ENCODE measurements at places on chromosomes 16 and 17.

DNA sequence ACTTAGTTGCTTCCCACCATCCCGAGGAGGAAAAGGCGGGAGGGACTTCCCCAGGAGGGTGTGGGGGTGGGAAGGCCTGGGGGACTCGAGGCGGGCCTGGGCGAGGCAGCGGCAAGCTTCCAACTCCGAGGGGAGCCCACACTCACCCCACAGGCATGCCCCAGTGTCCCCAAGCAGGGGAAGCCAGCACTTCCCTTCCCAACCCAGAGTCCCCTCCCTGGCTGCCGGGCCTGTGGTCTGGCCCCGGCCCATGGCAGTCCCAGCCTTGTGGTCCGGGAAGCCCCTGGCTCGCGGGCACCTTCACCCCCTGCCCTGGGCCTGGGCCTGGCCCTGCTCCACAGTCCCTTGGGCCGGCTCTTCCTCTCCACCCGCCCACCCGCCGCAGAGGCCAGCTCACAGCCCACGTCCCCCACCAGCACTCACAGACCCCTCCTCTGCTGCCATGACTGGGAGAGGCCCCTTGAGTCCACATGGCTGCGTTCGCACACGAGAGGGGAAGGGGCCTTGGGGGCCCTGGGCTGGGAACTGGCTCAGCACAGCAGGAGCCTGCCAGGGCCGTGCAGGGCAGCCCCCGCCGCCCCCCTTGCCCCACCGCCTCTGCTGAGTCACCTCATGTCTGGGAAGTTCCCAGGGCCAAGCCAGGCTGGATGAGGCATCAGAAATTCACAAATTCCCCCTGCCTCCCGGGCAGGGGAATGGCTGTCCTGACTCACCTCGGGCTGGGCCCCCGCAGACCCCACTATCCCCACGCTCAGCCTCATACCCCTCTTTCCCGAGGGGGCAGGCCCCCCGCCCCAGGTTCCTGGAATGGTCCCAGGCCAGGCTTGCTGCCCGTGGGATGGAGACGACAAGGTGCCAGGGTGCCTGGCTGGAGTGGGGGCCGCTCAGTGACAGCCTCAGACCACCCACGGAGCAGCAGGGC, 27.8 kb downstream of the BAHCC1 start:
- DNase-seq, result no peak

DNA sequence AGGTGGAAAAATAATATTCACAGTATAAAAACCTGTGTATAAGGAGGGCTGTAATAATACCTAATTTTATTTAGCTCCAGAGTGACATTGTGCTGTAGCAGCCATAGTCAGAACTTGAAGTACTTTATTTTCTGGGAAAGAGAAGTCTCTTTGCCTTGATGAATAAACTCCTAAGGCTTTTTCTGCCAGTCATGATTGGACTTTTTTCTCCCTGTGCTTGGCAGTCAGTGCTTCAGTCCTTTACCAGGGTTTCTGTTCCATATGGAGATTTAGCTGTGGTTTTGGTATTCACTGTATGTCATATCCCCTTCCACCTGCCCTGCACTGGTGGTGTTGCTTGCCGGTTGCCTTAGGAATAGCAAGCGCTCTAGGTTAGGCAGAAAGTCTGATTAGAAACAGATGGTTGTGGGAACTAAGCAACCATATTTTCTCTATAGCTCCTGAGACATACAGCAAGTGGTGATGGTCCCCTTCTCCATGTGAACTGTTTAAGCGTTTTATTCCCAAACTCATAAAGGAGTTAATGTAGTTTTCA, 24.7 kb downstream of the DDX42 start:
- no peak for DNase-seq

DNA sequence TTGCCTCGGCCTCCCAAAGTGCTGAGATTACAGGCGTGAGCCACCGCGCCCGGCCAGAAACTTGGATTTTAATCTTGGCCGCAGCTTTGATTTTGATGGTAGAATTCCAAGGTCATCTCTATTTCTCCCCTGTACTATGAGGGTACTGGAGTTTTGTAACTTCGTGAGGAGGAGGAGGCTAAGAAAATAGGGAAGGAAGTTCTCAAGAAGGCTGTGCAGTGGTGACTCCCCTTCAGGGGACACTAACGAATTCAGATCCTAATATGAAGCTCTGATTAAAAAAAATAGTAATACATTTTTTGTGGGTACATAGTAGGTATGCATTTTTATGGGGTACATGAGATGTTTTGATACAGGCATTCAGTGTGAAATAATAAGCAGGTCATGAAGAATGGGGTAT, 55.9 kb downstream of the LDHD start:
- DNase-seq, result no peak

GRCh38 chr17:76005263-76006149, 4.9 kb downstream of the CDK3 start:
- DNase-seq, result peak; percentile 81

GRCh38 chr17:13755851-13756250, 154.1 kb upstream of the HS3ST3A1 start:
- no peak for DNase-seq

DNA sequence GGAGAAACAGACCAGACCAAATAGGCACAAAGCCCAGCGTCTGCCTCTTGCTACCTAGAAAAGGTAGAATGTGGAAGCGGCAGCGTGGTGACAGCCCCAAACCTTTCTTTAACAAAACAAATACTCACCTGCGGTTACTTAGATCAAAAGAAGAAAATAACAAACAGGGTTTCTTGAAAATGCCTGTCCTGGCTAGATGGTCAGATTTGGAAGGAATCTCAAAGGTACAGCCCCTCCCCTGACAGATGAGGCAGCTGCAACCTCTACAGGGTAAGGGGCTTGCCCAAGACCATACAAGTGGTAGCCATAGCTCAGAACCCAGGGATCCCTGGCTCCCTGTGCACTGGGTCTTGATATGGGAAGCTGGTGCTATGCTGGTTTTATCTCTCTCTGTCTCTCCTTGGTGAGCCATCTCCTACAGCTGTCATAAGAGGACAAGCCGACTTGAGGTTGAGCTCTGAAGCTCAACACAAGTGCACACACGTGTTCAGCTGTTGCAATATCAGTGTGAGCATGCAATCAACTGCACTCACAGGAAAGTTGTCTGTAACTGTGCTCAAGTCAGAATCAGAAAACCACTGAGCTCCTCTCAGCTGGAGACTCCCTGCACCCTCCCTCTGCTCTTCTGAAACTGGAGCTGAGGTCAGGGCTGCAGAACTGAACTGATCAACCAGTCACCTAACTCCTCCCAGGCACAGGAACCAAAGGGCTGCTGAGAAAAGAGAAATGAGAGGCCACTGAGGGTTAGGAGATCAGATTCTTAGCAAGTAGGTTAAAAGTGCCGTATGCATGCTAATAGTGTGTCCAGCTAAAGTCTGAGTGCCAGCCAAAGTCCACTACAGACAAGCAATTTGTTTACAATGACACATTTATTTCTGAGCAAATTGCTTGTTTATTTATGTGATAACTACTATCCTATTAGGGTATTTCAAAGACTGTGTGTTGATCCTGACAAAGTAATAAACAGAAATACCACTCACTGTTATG, 6.1 kb upstream of the RNF157 start:
- no peak for DNase-seq

GRCh38 chr17:66805567-66805966, 29.4 kb upstream of the CACNG5 start:
- no peak for DNase-seq

GRCh38 chr17:76384222-76384986, at the start of gene SPHK1:
TSS of gene SPHK1 (plus strand) at chr17:76384609. CDS start at chr17:76385645, 1,036 bp downstream.
- DNase-seq, result peak; percentile 82

DNA sequence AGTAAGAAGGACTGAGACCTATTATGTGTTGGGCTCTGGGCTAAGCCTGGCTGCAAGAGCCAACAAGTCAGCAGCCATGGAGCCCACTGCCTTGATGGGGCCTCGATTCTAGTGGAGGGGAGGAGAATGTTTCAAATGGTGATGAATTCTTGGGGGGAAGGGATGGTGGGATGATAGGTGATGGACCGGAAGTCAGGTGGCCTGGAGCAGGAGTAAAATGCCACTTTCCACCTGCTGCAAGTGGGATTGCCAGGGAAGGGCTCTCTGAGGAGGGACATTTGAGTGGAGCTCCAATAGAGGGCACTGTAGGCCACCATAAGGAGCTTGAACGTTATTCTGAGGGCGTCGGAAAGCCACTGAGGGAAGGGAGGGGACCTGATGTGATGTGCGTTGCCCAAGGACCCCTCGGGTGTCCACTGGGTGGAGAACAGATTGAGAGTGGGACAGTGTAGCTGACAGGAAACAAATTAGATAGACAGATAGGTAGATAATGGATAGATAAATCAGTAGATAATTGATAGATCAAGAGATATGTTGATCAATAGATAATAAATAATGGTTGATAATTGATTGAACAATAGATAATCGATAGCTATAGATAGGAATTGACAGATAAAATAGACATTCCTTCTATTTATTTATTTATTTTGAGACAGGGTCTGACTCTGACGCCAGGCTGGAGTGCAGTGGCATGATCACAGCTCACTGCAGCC, 18.2 kb upstream of the NXPH3 start:
- DNase-seq, result no peak

- no peak for DNase-seq
These were observed 4.2 kb downstream of the MYH13 start for GRCh38 chr17:10368561-10368960.

GRCh38 chr17:56497132-56497531, 96.4 kb upstream of the NOG start:
- DNase-seq, result no peak

DNA sequence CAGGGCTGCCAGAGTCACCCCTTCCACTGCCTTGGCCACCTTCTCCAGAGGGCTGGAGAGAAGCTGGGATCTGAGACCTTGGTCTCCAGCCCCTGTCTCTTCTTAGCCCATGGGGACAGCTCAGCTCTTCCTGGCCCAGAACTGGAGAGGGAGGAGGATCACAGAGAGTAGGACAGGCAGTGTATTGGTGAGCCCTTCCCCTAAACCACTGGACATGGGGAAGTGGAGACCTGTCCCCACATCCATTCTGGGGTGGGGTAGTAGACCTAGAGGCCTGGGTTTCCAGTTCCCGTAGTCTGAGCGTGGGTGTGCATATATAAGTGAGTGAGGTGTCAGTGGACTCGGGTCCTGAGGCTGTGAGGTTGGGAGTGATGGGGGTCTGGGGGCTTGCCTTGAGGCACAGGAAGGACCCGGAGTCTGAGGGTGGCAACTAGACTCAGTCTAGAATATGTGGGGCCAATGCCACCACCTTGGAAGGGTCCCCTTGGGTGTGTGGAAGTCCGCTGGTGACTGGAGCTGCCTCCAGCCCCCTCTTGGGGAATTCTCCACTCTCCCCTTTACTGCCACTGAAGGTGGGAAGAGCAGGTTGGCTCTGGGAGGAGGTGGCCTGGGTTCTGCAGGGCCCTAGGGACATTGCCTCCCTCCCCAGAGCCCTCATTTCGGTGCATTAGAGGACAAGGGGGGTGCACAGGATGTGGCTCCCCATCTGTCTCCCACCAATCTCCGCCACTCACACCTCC, 19.9 kb downstream of the GJD3 start:
- no peak for DNase-seq

DNA sequence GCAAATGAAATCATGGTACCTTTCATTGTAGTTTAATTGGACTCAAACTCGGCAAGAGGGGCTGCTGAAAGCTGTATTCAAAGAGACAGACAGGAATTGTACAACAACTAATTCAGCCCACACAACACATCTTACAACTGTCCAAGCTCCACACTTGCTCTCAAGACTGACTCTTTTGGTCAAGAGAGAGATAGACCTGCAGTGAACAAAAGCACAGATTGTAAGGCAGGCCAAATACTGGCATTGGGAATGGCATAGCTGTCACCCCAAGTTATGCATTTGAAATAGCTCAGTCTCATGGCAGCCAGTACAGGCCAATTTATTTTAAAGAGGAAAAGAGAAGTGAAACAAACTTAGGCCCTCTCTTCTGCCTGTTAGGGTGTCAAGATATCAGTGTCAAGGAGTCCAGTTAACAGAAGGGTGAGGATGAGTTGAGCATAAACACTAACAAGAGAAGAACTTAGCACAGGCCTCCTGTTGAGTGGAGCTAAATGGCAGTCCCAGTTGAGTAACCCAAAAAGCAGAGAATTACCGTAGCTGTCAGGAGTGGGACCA, 215.7 kb downstream of the IRX3 start:
- DNase-seq, result no peak

DNA sequence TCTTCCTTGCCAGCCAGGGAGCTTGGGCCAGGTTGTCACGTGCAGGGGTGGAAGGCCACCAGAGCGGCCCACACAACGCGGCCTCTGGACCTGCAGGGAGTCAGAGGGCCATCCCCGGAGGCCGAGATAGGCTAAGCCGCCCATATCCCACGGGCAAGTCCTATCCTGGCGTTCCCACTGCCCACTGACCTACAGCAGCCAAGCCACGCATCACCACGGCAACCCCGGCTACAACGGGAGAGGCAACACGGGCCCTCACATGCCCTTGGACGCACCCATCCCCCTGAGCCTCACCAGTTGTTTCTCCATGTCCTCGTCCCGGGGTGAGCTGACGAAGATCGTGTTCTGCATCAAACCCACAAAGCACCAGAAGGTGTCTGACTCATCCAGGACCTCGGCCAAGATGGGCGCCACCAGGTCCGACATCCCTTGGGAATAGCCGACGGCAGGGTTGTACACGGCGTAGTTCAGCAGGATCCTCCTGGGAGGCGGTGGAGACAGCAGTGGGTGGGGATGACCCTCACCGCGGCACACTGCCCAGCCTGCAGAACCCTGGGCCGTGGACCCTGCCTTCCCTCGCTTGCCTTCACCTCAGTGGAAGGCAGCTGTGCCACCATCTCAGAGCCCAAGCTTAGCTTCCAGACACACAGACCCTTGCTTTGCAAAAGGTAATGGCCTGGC, 88.2 kb downstream of the TBC1D16 start:
- DNase-seq, result peak; percentile 9
